ENCODE measurements at places on chromosomes 13 and 19.
A peak's percentile ranks its signal among the peaks of the same experiment; 100 is the strongest.

GRCh38 chr19:48991873-48992580 lies 1.1 kb downstream of the GYS1 start:
- no peak for DNase-seq

GRCh38 chr13:31929031-31929770 lies 102.4 kb upstream of the FRY start:
- no peak for DNase-seq

DNA sequence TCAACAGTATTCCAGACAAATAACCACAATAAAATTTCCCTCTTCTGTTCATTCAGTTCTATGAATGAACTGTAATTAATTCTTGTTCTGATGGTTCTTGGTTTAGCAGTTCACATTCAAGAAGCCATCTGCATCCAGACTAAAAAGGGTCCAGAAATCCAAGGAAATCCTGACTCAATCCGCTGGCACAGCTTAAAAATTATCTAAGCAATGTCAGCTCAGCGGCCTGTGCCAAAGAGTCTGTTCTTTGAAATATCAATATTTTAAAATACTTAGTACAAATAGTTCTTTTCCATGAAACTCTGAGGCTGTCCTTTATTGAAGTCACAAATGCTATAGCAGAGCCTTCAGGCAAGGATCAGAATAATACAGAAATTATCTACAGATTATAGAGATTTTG lies 57.2 kb downstream of the DHRS12 start:
- DNase-seq, result no peak

GRCh38 chr19:4375164-4376027 lies 25.0 kb downstream of the SH3GL1 start:
- DNase-seq, result no peak

DNA sequence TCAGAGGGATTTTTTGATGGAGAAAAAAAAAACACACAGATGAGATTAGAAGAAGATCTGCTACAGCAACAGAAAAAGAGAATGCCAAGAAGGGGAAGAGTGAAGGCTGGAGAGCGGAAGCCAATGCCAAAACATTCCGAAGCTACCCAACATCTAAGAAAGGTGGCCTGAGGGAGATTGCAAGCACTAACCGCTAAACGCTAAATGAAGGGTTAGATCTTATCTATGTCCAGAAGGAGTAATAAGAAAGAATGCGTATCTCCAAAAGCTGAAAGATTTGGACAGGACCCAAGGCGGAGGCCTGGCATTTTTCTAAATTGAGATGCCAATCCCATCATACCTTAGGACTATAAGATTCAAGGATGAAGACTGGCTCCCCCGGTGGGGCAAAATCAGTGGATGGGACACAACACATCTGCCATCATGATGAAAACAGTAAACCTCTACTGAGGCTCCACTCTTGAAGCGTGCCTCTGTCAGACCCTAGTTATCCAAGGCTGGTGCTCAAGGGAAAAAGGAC lies 15.6 kb upstream of the HMGB1 start:
- no peak for DNase-seq

DNA sequence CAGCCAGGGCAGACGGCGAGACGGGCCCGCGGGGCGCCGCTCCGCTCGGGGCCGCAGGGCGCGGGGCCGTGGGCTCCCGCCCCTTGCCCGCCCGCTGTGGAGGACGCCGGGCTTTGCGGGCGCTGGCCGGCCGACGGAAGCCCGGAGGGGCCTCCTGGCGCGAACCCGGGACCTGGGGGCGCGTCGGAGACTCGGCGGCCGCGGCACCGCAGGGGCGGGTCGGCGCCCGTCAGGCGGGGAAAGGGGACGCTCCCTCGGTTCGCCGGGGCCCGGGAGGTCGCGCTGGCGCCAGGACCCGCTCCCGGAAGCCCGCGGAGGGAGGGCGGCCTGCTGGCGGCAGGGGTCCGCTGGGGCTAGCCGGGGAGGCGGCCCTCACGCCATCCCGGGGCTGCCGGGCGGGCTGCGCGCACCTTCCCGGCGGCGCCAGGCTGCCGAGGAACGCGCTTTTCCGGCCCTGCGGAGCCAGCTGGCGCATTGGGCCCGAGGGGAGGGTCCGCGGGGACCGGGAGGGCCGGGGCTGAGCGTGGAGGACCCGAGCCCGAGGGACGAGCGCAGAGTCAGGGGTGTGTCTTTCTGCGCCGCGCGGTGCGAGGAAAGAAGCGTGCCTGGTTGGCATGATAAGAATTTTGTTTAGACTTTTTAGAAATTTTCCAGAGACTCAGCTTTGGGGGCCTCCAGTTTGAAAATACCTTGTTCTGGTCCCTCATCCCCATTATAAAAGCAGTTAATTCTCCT lies 511 bp downstream of the GARRE1 start:
- DNase-seq, result peak; percentile 11

- DNase-seq, result no peak
These were observed 42.5 kb upstream of the SCEL start for GRCh38 chr13:77492982-77493381.

- no peak for DNase-seq
These were observed 154.0 kb upstream of the TSHZ3 start for GRCh38 chr19:31503211-31503610.

DNA sequence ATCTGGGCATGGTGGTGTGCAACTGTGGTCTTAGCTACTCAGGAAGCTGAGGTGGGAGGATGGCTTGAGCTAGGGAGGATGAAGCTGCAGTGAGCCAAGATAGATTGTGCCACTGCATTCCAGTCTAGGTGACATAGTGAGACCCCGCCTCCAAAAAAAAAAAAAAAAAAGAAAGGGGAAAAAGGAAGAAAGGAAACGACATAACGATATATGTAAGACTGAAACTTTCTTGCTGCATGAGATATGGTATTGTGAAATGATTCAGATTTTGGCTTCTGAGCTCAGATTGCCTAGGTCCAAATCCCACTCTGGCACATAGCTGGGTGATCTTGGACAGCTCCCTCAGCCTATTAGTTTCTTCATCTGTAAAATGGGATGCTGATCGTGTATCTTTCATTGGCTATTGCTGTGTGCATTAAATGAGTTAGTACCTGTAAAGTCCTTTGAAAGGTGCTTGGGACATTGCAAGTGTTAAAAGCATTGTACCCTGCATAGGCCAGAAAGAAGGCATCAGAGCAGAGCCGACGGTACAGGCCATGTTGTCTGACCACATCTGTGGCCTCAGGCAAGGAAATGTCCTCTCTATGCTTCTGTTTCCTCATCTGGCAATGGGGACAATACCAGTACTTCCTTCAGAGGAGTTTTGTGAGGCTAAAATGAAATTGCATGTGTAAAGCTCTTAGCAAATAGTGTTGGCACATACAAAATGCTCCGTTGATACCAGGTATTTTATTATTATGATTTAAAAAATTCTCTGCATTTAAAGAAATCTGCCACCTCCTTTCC lies 32.6 kb upstream of the SLC46A3 start:
- DNase-seq, result no peak

GRCh38 chr13:30257468-30258099 lies 49.8 kb downstream of the KATNAL1 start:
- DNase-seq, result no peak

GRCh38 chr13:86945584-86945983 lies 725.6 kb upstream of the SLITRK5 start:
- no peak for DNase-seq

GRCh38 chr13:40916207-40916998 lies 102.7 kb downstream of the ELF1 start:
- no peak for DNase-seq

- peak; percentile 69 for DNase-seq
These were observed at the start of gene ZNF579 for GRCh38 chr19:55580628-55581144. TSS of gene ZNF579 (minus strand) at chr19:55580848. CDS start at chr19:55579639, 1,209 bp downstream.

DNA sequence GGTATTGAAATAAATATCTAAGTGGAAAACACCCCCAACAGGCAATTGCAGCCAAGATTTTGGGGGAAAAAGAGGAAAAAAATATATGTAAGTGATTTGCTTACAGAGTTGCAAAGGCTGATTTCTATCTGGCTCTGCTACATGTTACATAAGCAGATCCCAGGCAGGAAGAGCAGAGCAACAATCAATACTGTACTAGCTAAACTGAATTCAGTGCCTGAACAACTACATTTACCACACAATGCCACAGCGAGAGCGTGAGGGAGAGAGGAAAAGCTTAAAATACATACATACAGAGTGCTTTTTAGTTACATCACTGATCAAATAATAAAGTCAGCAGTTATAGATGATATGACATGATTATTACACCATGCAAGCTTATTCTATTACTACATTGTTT lies 665.6 kb upstream of the ARGLU1 start:
- no peak for DNase-seq

GRCh38 chr19:38233740-38234251 lies 9.8 kb upstream of the DPF1 start:
- DNase-seq, result peak; percentile 76

- DNase-seq, result no peak
These were observed 84.3 kb upstream of the UBL3 start for GRCh38 chr13:29934531-29935308.

- no peak for DNase-seq
These were observed 195.3 kb downstream of the LIG4 start for GRCh38 chr13:108020027-108020426.

GRCh38 chr19:6213696-6214641 lies 65.8 kb downstream of the MLLT1 start:
- DNase-seq, result no peak

DNA sequence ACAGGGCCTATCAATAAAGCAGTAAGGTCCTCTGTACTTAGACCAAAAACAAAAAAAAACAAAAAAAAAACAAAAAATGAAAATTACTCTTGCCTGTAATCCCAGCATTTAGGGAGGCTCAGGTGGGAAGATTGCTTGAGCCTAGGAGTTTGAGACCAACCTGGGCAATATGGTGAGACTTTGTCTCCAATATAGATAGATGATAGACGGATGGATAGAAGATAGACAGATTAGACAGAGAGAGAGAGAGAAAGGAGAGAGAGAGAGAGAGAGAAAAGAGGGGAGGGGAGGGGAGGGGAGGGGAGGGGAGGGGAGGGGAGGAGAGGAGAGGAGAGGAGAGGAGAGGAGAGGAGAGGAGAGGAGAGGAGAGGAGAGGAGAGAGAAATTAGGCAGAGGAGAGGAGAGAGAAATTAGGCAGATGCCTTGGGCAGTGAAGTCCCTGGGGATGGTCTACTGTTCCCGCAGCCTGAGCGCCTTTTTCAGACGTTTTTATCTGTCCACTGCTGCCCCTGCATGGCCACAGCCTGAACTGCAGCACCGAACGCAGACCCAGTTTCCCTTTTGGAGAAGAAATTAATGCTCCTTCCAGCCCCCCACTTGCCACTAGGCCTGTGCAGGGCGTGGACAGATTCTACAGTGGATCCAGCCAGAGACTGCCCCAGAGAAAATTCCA lies 9.8 kb upstream of the ZNF627 start:
- peak; percentile 75 for DNase-seq

- no peak for DNase-seq
These were observed 14.8 kb upstream of the SPATA13 start for GRCh38 chr13:24145674-24146073.

- no peak for DNase-seq
These were observed at the start of gene SBK2 for GRCh38 chr19:55536951-55537740. TSS of gene SBK2 (minus strand) at chr19:55537133. CDS start at chr19:55536294, 839 bp downstream.

DNA sequence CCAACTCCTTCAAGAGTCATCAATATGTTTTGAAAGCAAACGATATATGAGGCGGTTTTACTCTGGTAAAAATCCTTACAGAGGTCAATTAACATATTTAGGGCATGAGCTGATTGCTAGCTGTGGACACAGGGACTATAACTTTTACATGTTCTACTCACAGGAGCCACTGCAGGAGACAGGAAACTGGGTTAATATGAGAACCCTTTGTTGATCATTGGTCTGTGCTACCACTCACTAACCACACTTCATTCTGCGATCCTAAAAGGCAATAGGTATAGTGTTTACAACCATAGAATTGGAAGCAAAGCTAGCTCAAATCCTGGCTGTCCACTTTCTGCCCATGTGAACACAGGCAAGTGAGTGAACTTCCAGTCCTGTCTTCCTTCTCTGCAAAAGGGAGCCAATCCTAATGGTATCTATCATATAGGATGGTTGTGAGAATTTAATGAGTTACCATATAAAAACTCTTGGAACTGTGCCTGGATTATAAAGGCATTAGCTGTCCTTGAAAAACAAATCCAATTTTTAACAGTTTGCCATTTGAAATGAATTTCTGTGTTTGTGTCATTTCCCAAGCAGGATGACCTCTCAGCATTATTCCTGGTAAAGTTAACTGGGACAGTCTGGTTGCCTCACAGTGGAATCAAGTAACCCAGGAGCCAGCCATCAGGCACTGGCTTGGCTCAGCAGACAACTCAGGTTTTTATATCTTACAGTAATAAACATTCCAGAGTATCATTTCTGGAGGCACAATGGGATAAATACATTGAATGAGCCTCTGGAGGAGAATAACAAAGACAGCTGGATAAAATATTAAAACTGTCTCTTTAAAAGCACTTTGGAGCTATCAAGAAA lies 29.8 kb upstream of the RAP2A start:
- no peak for DNase-seq

GRCh38 chr13:50236898-50237318 lies 221.7 kb downstream of the KCNRG start:
- peak; percentile 4 for DNase-seq

GRCh38 chr19:10112895-10113591 lies 1.6 kb downstream of the P2RY11 start:
- DNase-seq, result peak; percentile 70

- DNase-seq, result no peak
These were observed 256.6 kb downstream of the ABCC4 start for GRCh38 chr13:95044452-95045205.

DNA sequence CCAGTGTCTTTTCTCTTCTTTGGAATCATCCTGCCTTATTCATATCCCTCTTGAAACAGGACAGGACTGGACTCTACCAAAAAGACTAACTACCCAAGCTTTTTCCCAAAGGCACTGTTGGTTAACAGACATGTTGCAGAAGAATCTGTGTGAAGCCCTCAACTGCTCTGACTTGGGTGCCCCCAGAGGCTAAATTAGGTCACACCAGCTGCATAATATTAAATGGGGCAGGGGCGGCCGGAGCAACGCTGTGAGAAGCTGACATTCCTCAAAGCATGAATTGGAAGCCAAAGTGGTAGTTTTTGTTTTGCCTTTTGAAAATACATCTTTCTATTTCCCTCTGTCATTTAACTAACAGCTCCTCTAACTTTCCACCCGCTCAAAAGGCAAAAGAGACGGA lies 185.9 kb downstream of the LHFPL6 start:
- no peak for DNase-seq

GRCh38 chr19:10214784-10215183 lies 16.3 kb downstream of the S1PR2 start:
- no peak for DNase-seq

DNA sequence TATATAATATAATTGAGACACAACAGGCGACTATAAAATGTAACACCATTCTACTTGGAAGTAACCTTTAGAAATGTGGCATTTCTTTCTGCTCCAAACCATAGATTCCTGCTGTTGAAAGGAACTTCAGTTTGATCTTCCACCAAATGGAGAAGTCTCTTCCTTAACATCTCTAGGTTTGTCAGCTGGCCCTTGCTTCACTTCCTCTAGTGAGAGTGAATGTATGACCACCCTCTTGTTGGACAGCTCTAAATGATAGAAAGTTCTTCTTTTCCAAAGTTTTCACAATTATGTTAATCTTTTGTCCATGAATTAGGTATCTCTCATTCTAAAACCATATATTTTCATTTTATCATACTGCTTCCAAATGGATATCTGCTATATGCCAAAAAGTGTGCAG lies 13.8 kb upstream of the COG6 start:
- no peak for DNase-seq

GRCh38 chr13:24269821-24270220 lies 39.6 kb upstream of the C1QTNF9 start:
- DNase-seq, result no peak

- DNase-seq, result no peak
These were observed 1.3 kb upstream of the RSPH6A start for GRCh38 chr19:45816236-45817009.
